ENCODE measurements at places on chromosomes 11 and 22. TPM values are rescaled to one million over a fixed set of nuclear protein-coding genes. Genes with fewer than 3 reads are reported as not detected.

The DUSP8 gene
- 10.2 TPM for total RNA-seq

The CDC42EP2 gene
- 15.4 TPM for total RNA-seq

DNA sequence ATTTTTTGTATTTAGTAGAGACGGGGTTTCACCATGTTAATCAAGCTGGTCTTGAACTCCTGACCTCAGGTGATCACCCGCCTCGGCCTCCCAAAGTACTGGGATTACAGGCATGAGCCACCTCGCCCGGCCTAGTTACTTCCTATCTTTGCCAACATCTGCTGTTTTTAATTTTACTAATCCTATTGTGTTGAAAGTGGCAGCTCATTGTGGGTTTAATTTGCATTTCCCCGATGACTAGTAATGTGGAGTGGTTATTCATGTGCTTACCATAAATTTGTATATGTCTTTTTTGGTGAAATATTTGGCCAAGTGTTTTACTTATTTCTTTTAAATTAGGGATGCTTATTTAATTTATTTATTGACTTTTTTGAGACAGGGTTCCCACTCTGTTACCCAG, 74.2 kb upstream of the SLC25A18 start:
- no peak for DNase-seq

GRCh38 chr22:48445113-48445827, 1382.4 kb downstream of the BRD1 start:
- no peak for DNase-seq

DNA sequence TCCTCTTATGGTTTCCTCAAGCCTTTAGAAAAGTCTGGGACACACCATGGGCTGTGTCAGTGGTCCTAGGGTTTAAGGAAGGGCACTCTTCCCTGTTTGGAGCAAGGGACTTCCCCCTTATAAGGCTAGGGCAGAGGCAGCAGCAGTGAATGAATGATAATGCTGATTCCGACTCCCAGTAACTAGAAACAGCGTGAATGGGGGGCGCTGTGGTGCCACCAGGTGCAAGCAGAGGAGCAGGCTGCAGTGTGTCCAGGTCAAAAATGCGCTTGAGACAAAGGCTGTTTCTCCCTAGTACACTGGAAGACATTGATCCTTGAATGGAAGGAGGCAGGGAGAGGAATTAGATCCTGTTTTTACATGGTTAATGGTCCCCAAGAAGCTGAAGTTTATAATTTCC, 11.6 kb upstream of the RIC3 start:
- no peak for DNase-seq

DNA sequence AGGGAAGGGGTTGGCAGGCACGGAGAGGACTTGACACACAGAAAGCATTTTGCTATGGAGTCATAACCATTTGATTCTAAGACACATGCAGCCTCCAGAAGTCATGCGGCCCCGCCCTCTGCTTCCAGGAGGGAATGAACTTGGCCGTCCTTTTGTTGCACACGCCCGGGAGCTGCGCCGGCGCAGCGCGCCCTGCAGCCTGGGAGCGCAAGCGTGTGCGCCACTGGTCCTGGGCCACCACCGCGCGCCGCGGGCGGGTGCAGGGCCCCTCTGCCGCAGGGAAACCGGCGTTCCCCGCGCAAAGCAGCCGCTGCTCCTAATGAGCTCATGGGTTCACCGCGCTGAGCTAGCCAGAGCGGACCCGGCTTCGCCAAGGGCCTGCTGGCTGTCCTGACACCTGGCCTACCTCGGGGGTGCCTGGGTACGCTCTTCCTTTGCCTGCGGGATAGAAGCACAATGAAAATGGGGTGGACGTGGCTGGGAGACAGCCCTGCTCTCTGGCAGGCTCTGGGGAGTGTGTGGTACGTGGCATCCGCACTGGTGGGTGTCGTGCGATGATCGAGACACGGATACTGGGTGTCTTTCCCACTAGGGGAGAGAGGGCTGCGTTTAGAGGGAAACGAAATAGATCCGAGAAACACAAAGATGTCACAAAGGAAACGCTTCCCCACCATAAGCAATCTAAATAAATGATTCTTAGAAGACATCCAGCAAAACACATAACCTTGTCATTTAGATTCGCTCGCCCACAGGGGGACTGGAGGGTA, 669 bp downstream of the MICAL3 start:
- DNase-seq = peak; percentile 65

DNA sequence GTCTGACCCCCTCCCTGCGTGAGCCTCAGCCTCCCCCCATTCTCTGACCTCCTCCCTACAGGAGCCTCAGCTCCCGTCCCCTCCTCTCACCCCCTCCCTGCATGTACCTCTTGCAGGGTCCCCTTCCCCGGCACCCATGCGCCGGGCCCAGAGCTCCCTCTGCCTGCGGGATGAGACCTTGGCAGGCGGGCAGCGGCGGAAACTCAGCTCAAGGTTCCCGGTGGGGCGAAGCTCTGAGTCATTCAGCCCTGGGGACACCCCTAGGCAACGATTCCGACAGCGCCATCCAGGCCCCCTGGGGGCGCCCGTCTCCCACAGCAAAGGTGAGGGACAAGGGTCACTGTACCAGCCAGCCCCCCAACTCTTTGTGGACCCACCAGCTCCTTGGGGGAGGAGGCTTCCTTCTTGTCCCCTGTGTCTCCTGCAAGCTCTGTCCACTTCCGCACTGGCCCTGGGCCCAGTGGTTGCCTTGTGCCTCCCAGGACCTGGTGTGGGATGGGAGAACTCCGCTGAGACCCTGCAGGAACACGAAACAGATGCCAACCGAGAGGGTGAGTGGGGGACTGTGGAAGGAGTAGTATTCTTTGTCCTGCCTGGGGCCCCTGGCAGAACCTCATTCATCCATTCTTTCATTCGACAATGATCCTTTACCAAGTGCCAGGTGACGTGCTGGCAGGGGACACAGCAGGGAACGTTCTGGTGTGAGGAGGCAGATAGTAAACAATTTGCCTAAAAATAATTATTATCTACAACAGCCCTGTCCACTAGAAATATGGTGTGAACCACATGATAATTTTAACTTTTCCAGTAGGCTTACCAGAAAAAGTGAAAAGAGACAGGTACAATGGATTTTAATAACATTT, 3.7 kb upstream of the RPS6KA4 start:
- peak; percentile 60 for DNase-seq

GRCh38 chr11:124070915-124071622, 29.9 kb upstream of the OR10G7 start:
- peak; percentile 63 for DNase-seq

- no peak for DNase-seq
Measured at GRCh38 chr11:113572136-113572735, 97.0 kb upstream of the DRD2 start.

- no peak for DNase-seq
Measured at GRCh38 chr22:50209893-50210292, 9.1 kb downstream of the SELENOO start.

GRCh38 chr22:23516304-23516703, 63.8 kb downstream of the IGLL1 start:
- DNase-seq = no peak

DNA sequence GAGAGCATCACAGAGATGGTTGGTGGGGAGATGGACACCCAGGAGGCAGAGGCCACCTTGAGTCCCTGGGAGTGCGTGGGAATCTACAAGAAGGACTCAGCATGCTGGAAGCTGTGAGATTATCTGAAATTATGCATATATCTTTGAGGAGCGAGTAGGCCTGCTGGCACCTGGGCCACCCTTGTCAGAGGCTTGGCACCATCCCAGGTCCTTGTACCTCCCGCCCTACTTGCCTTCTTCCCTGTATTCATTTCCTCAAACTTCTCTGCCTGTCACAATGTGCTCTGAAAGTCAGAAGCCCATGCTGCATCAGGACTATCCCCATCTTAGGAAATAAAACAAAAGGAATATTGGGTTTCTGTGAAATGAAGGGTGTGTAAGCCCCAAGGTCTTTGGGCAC, 133.0 kb upstream of the CSNK2A3 start:
- DNase-seq = no peak

Data from HCT116 (cell line).